Ovary (tissue), 10 donors: ENCODE measurements at places on chromosomes 5 and 9. TPM values are rescaled to one million over a fixed set of nuclear protein-coding genes. Genes with fewer than 3 reads are reported as not detected.

The SLC27A4 gene
- polyA plus RNA-seq: 4.8 TPM

The SLC28A3 gene
- polyA plus RNA-seq: 8.6 TPM

The SLC25A46 gene
- polyA plus RNA-seq: 11.9 TPM

- no peak overlapping the region for H3K4me3 ChIP-seq
- DNase-seq: no peak
- no peaks in the 10 kb centered on the region for H3K36me3 ChIP-seq
Measured at GRCh38 chr5:119340597-119341218, 15.1 kb upstream of the TNFAIP8 start.

GRCh38 chr5:38420691-38421390 is 135.6 kb downstream of the LIFR start:
- no peaks in the 10 kb centered on the region for H3K36me3 ChIP-seq
- H3K4me3 ChIP-seq: no peak overlapping the region
- no peak overlapping the region for H3K27ac ChIP-seq
- no peaks in the 10 kb centered on the region for H3K4me1 ChIP-seq
- H3K27me3 ChIP-seq: no peaks in the 10 kb centered on the region
- peak; percentile 48 for DNase-seq

- DNase-seq: no peak
- H3K36me3 ChIP-seq: no peaks in the 10 kb centered on the region
- H3K27ac ChIP-seq: no peak overlapping the region
- H3K4me1 ChIP-seq: no peaks in the 10 kb centered on the region
- H3K27me3 ChIP-seq: no peaks in the 10 kb centered on the region
- H3K4me3 ChIP-seq: no peak overlapping the region
Measured at GRCh38 chr9:122042056-122042455, 51.1 kb downstream of the TTLL11 start.
